Inflammatory macrophage treated with lipopolysaccharide for 4 hours (primary cell): ENCODE measurements at places on chromosomes 3 and 15.

GRCh38 chr15:52682781-52683180 is 3.6 kb upstream of the ATOSA start:
- peak; percentile 1 for DNase-seq

DNA sequence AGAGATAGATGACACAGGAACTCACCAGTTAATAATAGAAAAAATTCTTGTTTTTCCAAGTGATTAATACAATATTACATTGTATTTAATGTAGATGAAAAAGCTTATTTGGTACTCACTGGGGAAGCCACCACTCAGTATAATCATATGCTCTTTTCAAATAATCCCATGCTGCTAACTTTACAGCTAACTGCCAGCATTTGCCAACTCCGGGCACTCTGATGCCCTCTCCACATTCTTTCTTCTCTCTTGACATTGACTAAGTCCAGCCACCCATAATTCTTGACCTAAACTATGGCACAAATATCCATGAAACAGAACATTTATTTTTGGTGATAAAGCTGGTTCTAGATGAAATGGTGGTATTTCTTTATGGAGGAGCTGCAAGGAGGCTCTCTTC is 384.9 kb downstream of the ZBTB20 start:
- DNase-seq: no peak

DNA sequence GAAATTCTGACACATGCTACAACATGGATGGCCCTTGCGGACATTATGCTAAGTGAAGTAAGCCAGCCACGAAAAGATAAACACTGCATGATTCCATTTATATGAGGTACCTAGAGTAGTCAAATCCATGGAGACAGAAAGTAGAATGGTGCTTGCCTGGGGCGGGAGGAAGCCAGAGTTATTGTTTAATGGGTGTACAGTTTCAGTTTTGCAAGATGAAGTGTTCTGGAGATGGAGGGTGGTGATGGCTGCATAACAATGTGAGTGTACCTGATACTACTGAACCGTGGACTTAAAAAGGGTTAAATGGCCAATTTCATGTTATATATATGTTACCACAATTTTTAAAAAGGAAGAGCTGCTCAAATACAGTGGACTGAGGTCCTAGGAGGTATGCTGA is 66.9 kb downstream of the SEMA5B start:
- no peak for DNase-seq

GRCh38 chr3:16262174-16262573 is 2.6 kb downstream of the DPH3 start:
- DNase-seq: peak; percentile 49

- DNase-seq: peak; percentile 96
These were observed 85.0 kb upstream of the P3H2 start for GRCh38 chr3:190205739-190206138.

DNA sequence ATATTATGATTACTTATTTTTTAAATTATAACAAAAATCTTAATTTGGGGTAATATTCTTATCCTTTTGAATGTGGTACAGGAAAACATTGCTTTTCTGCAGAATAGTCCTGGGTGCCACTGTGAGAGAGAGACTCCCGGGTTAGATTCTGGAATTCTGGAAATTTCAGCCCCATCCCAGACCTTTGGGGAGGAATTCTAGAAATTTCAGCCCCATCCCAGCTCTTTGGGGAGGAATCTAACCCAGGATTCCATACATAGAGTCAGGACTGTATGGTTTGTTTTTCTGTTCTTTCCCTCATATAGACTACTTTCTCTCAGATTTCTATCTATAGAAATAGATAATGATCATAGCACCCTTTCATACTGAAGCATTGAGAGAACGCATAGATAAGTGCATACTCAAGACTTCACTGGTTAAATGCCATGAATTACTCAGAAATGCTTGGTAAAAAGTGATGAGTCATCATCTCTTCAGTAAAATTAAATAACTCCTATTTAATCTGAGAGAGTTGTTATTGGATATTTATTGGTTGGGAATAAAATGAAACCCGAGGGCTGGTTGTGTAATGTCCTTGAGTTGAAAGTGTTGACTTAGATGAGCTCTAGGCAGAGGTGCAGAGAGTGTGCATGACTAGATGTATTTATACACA is 8.3 kb downstream of the EIF2AK4 start:
- DNase-seq: no peak
